ENCODE measurements at places on chromosomes 6 and 20. TPM values are rescaled to one million over a fixed set of nuclear protein-coding genes. Genes with fewer than 3 reads are reported as not detected.
A peak's percentile ranks its signal among the peaks of the same experiment; 100 is the strongest.

SNAI1 gene
- total RNA-seq = 3.5 TPM

ANGPT4 gene
- 0.04 TPM for total RNA-seq

PRICKLE4 gene
- 2.1 TPM for total RNA-seq

GINS1 gene
- not detected for total RNA-seq

NMBR gene
- 0.23 TPM for total RNA-seq

MAPK14 gene
- total RNA-seq = 38.7 TPM

ELOVL2 gene
- 1.1 TPM for total RNA-seq

- DNase-seq = no peak
Observed at GRCh38 chr20:37513779-37514359, 7.2 kb upstream of the NNAT start.

DNA sequence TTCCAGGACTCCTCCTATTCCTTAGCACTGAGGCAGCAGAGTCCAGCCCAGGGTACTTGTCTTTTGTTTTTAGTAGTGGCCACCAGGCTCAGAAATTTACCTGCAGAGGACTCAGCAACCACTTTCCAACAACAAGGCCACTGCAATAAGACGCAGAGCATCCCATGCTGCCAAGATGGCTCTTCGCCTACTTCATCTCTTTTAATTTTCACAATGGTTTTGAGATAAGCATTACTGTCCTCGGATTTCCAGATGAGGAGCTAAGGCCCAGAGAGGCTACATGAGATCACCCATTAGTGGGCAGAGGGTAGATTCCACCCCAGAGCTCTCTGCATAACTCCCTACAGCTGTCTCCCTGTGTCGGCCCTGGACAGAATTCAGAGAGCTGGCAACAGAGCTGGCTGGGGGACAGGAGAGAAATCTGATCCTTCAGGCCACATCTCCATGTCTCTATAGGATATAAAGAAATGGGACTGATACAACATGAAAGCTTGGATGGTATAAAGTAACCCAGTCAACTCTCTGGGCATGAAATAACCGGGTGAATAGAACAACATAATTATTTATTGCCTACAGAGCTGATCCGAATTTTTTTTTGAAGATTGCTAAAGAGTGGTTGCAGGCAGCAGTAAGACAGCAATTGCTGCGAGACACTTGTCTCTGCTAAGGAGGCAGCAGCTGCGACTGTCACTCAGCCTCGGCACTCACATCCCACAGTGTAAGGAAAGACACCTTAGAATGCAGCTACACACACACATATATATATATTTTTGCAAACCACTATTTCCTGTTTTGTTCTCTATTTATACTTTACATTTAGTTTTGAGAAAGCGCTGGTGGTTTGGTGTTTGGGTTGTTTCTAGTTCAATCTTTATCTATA is 37.2 kb downstream of the SCML4 start:
- DNase-seq = peak; percentile 87

GRCh38 chr6:30100585-30101443 is 12.1 kb downstream of the TRIM31 start:
- DNase-seq = no peak

DNA sequence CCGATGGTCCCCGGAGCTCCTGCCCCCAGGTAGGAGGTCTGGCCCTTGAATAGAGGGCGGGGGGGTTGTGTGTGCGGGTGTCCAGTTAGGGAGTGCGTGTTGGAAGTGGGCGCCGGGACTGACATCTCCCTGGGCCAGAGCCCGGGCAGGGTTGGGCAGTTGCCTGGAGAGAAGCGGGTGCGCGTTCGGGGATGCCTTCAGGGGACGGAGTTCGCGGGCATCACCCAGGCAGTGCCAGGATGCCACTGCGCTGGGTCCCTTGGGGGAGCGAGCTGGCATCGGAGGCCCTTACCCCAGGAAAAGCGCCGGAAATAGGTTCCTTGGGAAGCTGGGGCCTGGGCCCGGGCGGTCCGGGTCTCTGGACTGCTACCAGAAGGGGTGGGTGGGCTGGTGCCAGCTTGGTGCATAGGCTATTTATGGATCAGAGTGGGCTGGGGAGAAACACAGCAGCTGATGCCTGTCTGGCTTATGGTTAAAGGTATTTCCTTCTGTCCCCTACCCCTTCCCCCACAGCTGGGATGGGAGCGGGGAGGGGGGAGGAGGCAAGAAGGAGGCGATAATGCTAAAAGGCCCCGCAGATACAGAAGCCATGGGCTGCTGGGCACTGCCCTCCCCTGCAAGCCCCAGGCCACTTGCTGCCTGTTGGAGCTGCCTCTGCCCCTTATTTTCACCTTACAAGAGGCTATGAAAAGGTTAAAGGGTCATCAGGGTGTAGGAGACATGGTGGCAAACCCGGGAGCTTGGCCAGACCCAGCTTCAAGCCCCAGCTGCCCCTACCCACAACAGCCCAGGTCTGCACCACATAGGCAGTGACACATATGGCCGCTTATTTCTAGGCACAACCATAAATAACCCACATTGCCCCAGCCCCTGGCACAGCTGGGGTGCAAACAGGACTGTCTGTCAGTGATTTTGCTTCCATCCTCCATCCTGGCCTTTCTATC is 638 bp downstream of the PACSIN1 start:
- DNase-seq = no peak

DNA sequence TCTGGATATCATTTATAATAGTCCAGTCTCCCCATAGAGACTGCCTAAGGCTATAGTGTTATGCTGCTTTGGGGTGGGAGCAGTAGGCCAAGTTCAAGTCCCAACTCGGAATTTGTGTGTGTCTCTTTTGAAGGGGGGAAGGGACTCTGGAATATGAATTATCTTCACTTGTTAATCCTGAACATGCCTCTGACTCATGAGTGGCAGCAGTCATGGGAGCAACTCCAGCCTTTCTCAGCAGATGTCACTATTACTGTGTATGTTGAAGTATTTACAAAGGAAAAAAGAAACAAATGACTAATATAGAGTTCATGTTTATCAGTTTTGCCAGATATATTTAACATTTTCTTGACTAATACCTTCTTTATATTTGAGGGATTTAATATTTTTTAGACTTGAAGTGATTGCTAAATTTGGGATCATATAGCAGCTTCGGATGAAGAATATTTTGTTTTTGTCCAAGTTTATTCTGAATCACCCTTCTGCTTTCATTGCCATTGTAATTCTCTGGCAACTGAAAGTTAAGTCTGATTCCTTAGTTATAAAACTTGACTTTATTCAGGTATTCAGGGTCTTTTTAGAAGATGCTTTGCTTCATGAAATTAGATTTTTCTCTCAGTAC is 23.4 kb downstream of the FAM217A start:
- peak; percentile 40 for DNase-seq

DNA sequence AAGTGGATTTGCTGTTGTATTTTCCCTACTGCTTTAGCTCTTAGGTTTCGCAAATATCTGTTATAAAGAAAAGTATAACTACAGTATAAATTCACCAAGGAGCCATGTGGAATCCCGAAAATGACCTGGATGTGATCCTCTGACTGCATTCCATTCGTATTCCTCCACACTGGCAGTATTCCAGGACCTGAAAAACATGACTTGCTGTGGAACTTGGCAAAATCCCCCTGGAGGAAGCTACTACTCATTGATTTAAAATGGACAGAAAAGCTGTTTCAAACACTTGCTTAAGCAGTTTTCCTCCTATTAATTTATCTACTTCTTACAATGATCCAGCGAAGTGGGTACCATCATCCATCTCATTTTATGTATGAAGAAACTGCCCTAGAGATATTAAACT is 13.3 kb upstream of the ENPP5 start:
- DNase-seq = no peak

DNA sequence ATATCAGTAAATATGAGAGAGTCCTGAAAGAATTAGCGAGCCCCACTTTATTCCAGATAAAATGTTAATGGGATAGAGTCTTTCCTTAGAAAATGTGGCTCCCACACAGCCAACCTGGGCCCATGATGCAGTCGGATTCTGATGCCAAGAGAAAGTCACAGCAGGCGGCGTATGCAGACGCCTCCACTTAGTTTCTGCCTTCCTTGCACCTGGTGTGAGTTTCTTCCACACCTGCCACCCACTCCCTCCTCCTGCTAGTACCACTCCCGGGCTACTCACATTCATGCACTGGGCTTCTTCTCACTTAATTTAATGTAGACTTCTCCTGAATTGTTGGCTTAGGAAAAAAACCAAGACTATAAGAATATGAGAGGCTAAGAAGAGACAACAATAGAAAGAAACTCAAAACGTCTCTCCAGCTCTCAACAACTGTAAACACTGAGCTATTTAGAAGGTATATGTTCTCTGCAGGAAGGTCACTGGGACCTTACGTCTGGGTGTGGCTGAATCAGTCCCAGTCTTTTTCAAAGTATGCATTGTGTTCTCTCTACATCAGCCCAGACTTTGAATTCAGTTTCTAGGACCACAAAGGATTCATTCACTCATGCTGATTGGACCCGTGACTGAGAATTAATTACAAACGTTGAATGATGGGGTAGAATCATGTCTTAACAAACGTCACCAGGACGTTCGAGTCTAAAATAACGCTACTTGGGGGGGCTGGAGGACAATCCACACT is 70.4 kb downstream of the GCNT2 start:
- no peak for DNase-seq

GRCh38 chr6:11449408-11449807 is 88.1 kb upstream of the TMEM170B start:
- DNase-seq = no peak

DNA sequence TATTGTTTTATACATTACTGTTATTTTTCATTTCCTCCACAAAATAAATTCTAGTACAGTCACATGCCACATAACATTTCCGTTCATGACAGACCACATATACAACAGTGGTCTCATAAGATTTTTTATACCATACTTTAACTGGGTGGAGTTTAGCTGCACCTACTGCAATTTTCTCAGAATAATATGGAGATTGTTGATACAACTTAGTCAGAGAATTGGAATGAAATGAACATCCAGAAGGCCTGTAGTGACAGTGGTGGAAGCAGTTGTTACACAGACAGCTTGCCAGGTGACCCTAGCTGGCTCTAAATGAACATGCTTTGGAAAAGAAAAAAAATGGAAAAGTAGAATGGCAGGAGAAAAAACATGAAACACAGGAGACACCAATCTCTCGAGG is 183.2 kb upstream of the TCF21 start:
- no peak for DNase-seq

DNA sequence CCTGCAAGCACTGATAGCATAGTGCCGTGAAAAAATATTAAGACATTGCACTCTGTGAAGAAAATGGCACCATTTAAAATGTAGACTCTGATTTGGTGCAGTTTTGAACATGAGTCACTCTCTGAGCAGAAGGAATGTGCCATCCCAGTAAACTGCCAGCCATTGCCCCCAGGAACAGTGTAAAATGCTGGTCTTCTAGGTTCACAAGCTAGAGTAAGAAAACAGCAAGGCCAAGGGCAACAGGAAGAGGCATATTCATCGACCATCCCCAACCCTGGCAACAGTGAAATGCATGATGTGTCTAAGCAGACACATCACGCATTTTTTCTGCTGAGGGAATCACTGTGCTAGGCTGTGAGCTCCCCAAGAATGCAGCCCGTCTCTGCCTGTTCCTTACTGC is 163.2 kb upstream of the RIN2 start:
- DNase-seq = no peak

- DNase-seq = no peak
Observed at GRCh38 chr6:130222775-130223174, at the start of gene SAMD3. TSS of gene SAMD3 (minus strand) at chr6:130222951. CDS start at chr6:130215273, 7,678 bp downstream.

DNA sequence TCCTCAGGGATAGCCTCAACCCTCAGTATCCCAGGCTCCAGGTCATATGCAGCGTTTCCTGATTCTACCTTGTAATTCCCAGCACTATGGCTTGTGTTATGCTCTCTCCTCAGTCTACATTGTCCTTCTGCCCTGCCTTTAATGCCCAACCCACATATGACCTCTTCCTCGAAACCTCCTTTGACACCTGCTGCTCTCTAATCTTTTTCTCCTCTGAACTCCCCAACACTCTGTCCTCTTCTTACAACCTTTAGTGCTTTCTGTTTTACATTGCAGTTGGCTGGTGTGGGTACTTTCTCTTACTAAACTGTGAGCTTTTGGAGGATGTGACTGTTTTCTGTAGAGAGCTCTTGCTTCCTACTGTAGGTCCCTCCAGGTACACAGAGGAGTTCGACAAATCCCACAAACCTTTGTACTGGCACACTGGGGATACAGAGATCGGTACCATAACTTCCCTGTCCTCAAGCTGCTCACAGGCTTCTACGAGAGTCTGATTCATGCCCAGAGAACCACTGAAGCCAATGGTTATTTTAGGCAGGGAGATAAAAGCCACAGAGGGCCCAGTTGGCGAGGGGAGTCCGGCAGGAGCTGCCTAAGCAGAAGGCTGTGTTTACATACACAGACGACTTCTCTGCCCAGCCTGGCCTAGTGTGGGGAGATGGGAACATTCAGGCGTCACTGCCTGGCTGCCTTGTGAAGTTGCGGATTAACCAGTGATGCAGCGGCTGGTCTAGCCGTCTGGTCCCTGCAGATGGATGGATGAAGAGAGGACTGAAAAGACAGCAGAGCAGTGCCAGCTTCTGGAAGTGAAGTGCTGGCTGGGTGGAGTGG is 8.4 kb upstream of the EPB41L1 start:
- DNase-seq = peak; percentile 54

DNA sequence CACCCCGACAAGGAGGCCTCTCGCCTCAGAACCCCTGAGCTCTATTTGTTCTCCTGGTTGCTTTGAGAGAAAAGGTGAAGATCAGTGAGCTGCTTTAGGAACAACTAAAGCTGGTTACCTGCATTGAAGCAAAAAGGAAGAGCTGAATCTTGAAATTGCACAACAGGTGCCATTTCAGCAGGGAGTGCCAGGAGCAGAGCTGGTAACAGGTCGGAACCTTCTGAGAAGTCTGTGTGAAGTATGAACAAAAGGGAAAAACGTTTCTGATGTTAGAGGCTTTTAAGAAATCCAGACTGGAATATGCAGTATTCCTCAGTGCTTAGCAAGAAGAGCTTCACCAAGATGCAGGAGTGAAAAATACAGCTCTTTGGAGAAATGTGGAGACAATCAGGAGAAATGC is 164.0 kb downstream of the TMEM242 start:
- DNase-seq = no peak

Measured in gastrocnemius medialis (tissue), 4 donors.